ENCODE measurements at places on chromosomes 7 and 10.

GRCh38 chr7:96205665-96206064, 116.2 kb downstream of the SLC25A13 start:
- DNase-seq, result no peak

- DNase-seq, result no peak
Observed at GRCh38 chr7:131173145-131173890, 154.4 kb upstream of the MKLN1 start.

DNA sequence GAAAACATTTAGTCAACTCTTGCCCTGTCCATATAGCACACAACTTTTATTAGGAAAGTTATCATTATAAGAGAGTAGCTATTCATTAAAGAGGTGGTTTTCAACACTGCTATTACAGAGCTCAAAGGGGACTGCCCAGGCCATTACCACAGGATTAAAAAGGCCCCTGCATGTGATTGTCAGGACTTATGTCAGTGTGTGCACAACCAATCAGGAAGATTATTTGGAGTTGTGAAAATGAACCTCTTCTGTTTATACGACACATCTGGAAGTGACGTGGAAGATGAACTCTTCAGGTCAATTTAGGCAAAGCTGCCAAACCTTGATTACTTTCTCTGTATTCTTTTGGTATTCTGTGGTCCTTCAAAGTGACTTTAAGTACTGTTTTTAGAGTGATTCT, 14.7 kb downstream of the CCNY start:
- DNase-seq, result no peak

- DNase-seq, result no peak
Observed at GRCh38 chr10:56943221-56943755, 582.2 kb upstream of the ZWINT start.

DNA sequence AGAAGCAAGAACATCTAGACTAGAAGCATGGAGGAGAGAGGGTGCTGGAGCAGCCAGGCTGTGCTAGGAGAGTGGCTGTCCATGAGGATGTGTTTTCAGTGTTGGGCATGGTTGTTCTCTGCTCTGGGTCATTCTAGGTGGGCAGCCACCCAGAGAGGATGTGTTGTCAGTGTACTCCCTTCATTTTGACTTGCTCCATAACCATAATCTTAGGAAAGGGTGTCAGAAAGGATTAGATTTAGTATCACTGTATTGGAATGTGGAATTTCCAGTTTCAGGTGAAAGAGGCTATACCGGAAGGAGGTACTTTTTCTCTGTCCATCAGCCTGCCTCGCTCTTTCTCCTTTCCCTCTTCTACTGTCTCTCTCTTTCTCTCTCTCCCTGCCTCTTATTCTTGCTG, 474.5 kb upstream of the PODXL start:
- no peak for DNase-seq

- DNase-seq, result no peak
Observed at GRCh38 chr10:13445656-13446400, 83.0 kb downstream of the BEND7 start.

DNA sequence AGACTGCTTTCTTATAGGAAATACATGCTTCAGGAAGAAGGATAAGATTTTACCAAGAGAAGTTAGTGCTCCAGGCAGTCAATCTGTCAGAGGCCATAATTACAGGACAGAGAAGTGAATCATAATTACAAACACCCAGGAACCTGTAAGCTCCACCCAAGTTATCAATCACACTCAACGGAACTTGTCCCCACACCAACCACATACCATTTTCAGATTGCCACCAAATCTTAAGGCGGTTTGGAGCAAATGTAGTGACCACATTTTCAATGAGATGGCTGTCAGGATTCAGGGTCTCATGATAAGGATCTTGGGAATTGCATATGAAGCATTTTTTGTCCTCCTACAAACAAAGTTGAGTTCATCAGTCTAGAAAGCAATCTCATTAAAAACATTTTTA, 4.8 kb downstream of the LAMB1 start:
- no peak for DNase-seq

DNA sequence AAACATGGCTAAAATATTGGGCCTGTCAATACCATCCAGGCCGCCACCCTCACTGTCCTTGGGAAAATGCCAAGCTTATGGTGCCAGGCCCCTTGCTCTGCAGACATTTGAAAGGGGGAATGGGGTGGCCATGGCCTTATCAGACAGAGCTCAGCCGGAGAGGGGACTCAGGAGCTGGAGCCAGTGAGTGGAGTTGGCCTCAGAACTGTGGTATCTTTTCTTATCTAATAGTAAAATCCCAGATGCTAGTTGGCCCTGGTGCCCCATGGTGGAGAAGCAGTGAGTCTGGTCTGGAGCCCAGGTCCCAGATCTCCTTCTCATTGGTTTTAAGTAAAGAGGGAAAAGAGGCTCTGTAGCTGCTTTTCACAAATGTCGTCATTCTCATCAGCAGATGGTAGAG, 49.6 kb upstream of the SORCS3 start:
- no peak for DNase-seq

- DNase-seq, result no peak
Observed at GRCh38 chr10:74624501-74624900, 201.9 kb upstream of the KAT6B start.

GRCh38 chr10:72260239-72260975, 13.3 kb upstream of the DDIT4 start:
- no peak for DNase-seq

DNA sequence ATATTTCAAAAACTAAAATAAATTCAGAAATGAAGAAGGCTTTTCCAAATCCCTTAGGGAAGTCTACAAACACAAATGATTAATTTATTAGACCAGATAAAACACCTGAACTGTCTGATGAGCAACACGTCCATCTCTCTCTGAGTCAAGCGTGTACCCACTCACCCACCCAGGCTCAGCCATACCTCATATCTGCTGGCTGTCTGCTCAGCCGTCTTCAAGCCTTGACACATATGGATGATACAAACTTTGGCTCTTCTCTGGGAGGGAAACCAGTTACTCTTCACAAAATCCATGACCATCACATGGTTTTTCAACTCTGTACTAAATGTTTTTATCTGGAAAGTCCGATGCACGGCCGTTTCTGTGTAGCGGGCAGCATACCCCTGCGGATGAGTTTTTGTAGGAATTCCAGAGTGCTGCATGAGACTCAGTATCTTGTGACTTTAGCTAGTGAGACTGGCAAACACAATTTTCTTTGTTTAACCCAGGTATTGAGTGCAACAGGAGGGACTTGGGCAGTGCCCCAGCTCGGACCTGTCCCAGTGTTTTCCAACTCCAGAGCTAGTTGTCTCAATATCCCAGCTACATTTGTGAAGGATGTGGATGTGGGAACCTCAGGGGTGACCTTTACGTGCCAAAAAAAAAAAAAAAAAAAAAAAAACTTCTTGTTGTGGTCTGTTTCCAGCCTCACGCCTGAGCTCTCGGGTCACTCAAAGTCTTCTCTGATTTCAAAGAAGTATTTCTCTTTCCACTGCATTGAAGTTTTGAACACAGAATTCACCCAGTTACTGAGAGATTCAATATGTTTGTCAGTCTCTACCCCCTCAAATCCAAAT, at the start of gene C10orf90:
C10orf90 (minus strand) TSS at position 638 of the 839 bp plus-strand sequence; CDS start at position 425, 213 bp downstream.
- DNase-seq, result no peak

GRCh38 chr10:51700228-51700817, 928 bp upstream of the CSTF2T start:
- no peak for DNase-seq

DNA sequence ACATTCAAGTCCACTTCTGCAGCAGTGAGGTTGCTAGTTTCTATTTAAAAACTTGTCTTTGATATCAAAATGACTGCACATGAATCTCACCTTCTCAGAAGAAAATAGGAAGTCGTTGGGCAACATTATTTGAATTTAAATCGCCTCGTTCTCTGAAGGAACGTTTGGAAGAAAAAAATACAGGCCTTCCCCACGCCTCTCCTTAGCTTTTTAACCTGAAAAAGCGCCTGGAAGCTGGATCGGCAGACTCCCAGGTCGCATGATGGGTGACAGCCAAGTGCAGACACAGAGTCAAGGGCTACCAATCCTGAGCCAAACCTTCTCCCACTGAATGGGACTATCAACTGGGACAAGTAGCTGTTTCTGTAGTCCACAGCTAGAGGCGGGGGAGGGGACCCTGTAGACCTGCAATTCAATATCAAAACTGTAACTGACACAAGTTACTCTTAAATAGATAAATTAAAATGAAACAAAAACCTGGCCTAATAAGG, 2.2 kb downstream of the FAM53B start:
- no peak for DNase-seq

DNA sequence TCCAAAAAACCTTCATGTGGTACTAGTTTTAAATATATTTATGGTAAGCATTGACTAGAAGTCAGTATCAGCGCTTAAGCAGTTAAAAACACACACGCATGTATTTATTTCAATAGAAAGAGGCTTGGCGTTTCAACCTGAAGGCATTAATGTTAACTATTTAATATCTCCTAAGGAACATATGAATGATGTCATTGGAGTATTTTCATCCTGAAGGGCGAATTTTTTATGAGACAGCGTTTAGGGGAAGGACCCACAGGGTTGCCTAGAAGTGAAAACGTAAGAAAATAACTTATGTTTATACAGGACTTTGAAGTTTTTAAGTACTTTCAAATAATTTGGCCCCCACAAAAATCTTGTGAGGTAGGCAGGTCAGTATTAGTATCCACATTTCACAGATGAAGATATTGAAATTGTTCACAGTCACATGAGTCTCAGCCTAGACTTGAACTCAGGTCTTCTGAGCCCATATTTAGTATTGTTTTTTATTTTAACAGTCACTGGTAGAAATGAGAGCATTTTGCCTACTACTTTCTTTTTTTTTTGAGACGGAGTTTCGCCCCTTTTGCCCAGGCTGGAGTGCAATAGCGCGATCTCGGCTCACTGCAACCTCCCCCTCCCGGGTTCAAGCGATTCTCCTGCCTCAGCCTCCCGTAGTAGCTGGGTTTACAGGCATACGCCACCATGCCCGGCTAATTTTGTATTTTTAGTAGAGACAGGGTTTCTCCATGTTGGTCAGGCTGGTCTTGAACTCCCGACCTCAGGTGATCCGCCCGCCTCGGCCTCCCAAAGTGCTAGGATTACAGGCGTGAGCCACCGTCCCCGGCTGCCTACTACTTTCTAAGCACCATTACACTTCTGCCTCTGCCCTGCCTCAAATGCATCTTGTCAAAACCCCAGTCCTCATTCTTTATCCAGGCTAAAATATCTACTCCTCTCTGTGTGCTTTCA, 1.8 kb downstream of the SLK start:
- DNase-seq, result no peak

GRCh38 chr10:103736763-103737162, 118.6 kb downstream of the SH3PXD2A start:
- no peak for DNase-seq

- DNase-seq, result no peak
Observed at GRCh38 chr7:153036396-153037063, 277.0 kb downstream of the ACTR3B start.

GRCh38 chr7:157708919-157709295, 372.1 kb downstream of the DNAJB6 start:
- peak; percentile 4 for DNase-seq

DNA sequence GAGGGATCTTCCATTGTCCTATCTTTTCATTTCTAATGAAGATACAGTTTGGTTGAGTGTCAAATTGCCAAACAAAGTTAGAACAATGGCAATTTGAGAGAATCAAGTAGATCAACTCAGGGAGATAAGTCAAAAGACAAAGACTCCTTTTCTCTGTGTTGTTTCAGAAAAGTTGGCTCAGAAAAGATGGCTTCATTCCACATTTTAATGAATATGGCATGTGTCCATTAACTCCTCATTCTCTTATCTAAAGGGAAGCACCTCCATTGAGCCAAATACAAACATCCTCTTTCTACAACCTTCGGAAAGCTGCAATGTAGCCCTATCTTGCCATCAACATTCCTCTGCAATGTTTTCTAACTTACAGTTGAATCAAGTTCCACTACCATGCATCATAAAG, 939.0 kb upstream of the C7orf33 start:
- DNase-seq, result no peak

- DNase-seq, result no peak
Observed at GRCh38 chr7:110148054-110148453, 942.9 kb upstream of the LRRN3 start.

GRCh38 chr7:41886262-41886900, 183.5 kb upstream of the INHBA start:
- no peak for DNase-seq

- no peak for DNase-seq
Observed at GRCh38 chr7:111919164-111919563, 287.0 kb downstream of the DOCK4 start.

- DNase-seq, result no peak
Observed at GRCh38 chr7:80818181-80818580, 100.7 kb downstream of the SEMA3C start.

- no peak for DNase-seq
Observed at GRCh38 chr7:7051206-7051877, 131.0 kb upstream of the C1GALT1 start.

DNA sequence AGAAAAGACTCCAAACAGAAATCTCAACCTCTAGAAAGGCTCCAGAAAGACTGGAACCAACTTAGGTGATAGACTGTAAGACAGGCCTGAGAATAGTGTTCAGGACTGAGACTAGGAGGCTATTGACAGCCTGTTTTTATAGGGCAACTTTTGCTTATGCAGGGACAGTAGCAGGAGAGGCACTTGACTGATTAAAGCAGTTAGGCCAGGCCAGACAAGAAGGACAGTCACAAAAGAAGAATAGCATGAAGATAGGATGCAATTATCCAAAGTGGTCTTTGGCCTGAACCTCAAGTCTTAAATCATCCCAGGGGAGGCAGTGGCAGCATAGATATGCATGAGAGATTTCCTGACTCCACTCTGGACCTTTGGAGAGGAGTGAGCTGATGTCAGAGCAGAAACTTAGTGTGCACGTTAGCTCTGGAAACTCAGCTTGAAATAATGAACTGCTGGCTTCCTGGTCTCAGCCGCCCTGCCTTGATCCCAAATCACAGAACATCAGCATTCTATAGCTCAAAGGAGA, 290.6 kb downstream of the SORCS3 start:
- no peak for DNase-seq

GRCh38 chr7:132837529-132837928, 244.4 kb downstream of the CHCHD3 start:
- no peak for DNase-seq

GRCh38 chr10:61406736-61407135, 46.4 kb downstream of the TMEM26 start:
- no peak for DNase-seq

DNA sequence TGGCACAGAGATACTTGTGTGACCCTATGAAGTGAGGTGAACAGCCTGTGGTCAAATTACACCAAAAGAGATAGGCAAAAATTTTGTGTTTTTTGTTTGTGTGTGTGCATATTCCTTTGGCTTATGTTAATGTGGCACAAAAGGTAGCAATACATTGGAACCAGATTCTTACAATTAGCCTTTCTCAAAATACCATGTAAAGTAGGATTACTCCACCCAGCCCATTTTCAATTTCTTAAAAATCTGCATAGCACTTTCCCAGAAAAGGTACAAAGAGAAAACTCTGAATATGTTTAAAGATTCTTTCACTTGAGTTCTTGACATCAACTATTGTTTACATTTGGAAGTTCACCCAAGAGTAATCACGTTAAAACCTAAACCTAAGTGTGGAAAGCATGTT, 157.3 kb upstream of the YAE1 start:
- DNase-seq, result no peak

DNA sequence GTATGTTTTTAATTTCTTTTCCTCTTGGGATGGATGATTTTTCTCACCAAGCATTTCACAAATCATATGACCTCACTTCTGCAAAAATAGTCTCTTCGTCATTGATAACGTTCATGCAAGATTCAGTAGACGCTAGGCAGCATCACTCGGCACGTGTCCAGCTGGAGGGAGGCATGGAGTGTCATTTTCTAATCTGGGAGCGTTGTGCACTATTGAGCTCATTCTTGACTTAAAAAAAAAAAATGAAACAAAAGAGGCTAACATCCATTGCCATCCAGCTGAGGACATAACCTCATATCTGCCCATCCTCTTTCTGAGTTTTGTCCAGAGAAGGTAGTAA, 56.2 kb downstream of the COL17A1 start:
- no peak for DNase-seq
